ENCODE measurements at places on chromosomes 16 and 17.

- DNase-seq = peak; percentile 18
Measured at GRCh38 chr17:53837131-53837530, 14.4 kb downstream of the KIF2B start.

DNA sequence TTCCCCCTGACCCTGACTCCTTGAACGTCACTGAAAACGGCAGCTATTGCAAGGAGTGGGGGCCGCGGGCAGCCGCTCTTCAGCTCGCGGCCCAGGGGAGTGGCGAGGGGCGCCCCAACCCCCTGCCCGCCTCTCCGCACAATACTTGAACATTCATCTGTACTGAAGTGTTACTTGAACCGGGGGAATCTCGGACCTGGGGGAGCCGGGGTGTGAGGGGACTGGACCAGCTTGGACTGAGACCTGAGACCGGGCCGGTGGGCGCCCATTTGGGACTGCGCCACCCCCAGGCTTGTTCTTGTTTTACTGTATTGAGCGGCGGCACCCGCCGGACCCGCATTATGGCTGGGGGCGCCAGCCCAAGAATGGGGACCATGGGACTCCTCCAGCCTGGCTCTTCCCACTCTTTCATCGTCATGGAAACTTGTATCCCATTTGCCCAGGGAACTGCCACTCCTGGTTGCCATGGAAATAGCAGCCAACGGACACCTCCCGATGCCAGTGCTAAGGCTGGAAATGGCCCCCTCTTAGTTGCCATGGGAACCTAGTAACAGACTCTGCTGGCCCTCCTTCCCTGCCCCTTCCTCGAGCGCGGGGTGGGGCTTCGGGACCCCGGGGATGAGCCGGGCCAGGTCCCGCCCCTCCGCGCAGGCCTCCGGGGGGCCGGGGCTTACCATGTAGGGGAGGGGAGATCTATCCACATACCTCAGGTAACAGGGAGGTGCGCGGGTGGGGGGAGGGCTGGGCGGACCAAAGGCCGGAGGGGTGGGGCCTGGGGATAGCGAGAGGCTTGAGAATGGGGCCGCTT, 805 bp upstream of the ORAI3 start:
- peak; percentile 97 for DNase-seq

GRCh38 chr17:38914741-38915638, 10.4 kb upstream of the LASP1NB start:
- no peak for DNase-seq

- DNase-seq = no peak
Measured at GRCh38 chr16:86025706-86026105, 126.7 kb downstream of the IRF8 start.

- no peak for DNase-seq
Measured at GRCh38 chr16:51359141-51359955, 208.3 kb upstream of the SALL1 start.

DNA sequence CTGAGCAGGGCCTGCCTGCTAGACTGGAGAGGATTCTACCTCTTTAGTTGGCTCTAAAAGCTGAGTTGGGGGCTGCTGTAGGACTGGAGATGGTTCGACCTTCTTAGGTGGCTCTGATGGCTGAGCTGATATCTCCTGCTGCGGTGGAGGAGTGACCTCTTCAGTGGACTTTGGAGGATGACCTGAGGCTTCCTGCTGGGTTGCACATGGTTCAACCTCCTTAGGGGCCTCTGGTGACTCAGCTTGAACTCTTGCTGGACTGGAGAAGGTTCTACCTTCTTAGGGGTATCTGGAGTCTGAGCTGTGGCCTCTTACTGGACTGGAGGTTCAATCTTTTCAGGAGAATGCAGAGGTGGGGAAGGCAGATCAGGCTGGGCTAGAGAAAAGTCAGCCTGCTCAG, 48.9 kb upstream of the TMEM97 start:
- no peak for DNase-seq

- DNase-seq = no peak
Measured at GRCh38 chr17:60167065-60167741, 17.4 kb downstream of the CA4 start.

DNA sequence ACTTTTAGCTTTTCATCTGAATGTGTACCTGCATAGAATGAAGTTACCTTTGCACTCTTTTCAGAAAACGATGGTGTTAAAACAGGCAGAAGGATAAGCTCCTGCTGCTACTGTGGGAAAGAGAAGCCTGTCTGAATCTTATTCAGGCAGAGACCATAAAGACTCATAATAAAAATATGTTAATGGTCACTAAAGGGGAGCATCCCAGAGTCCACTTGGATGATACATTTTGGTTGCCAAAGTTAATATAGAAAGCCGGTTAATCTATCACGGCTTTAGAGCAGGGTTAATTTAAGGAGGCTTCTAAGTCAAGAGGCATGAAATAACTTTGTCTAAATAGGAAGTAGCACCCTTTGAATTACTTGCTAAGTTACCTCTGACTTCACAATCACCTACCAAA, 2.9 kb downstream of the MARCHF10 start:
- no peak for DNase-seq

GRCh38 chr17:9865586-9865985, 39.5 kb downstream of the RCVRN start:
- no peak for DNase-seq

DNA sequence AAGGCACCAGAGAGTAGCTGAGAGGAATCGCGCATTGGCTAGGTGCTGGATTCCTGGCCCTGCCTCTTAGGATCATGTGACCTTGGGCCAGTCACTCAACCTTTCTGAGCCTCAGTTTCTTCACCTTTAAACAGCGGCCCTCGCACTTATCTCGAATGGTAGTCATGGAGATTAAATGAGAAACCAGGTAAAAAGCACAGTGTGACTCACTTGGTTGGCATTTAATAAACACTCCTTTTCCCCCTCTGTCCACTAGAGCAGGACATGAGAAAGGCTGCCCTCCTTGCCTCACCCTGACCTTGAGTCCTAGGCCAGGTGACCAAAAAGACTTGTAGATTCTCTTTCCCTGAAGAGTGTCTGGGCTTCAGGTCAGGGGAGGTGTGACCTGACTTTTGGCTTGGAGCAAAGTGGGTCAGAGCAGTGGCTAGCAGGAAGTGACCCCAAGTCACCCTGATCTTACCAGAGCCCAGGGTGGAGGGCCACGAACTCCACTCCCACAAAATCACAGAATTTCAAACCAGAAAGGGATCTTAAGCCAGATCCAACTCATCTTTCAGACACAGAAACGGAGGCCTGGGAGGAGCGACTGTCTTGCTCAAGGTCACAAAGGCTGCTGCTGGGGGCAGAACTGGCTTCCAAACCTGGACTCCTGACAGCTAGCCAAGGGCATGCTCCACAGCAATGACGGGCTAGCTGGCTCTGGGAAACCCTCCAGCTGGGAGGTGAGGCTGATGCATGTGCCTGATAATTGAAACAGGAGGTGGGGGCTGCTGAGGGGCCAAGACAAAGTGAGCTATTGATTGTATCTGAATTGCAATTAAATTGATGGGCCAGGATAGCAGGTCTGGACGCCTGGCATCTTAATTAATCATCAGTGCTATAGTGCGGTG, 65.2 kb downstream of the PIPOX start:
- no peak for DNase-seq

DNA sequence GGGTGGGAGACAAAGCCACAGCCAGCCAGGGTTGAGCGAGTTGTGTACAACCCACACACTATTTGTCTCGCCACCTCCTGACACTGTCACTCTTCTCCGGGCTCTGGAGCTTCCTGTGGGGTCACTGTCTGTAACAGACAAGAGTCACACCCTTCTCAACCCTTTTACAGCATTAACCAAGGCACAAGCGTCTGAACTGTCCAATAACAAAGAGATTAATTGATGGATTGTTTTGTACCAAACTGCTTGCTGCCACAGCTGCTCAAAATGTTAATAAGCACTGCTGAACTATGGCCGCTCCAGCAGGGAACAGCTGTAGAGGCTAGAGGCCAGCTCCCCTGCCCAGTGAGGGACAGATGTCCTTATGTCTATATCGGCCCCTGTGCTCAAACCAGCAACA, 25.2 kb upstream of the HYDIN start:
- no peak for DNase-seq

DNA sequence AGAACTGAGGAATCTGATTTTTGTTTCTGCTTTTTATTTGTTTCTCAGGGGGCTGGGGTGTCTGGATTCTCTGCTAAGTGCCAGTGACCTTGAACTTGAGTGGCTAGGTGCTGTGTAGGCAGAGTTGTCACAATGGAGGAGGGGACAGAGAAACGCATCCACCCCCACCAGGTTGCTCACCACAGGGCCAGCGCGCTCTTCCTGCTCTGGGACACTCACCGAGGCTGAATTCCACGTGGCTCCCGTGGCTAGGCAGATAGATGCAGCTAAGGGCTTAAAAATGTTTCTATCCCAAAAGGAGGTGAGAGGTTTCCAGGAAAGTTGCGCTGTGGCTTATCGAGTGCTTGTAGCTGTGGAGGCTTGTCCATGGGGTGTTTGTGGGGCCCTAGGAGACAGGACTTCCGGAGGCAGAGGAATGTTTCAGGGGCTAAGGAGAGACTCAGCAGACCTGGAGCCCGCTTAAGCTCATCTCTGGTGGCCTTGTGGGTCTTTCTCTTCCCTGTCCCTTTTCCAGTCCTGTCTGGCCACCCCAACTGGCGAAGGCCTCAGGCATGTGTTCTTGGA, 36.8 kb downstream of the ADCY7 start:
- no peak for DNase-seq

DNA sequence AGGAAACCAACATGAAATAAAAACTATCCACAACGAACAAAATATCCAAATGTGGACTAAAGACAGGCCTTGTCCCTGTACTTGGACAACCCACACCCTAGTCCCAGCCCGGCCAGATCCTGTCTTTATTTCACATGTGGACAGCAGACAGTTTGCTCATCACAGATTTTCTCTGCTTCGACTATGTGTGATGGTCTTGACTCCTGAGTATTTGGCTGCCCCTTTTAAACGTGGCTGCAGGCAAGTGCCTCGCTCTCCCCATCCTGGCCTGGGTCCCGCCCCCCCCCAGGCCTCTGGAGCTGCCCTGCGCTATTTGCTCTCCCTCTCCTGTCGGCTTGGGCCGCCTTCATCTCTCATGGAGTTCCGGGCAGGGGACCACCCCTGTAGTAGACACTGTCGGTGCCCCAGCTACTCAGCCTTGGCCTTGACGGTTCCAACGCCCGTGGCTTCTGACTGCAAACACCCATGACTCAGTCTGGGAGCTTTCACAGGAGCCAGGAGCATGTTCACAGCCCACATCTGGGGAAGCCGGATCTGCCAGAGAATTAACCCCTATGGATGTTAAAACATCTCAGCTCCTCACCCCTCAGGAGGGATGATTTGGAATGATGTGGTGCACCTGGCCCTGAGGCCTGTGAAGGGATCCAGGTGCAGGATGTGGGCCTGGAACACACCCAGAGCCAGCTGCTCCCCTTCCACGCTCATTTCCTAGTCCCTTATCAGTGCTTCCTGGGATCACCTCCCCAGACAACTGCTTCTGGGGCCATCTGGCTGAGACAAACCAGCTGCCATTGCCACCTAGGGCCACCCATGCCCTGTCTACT, 229.7 kb upstream of the RPL38 start:
- DNase-seq = no peak

DNA sequence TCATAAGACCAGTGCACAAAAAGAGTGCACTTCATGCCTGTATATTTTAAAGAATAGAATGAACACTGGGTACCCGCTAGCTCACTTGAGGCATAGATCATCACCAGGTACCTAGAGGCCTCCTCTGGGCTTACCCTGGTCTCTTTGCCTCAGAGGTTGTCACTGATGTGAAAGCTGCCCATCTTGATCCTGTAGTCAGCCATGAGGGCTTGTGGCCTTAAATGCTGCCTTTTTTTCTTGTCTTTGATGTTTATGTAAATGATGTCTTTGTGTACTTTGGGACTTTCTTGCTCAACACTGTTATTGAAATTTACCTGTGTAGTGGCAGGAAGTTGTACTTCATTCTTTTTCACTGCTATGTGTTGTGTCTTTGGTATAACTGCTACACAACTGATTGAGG, 26.8 kb upstream of the SLC5A10 start:
- no peak for DNase-seq

DNA sequence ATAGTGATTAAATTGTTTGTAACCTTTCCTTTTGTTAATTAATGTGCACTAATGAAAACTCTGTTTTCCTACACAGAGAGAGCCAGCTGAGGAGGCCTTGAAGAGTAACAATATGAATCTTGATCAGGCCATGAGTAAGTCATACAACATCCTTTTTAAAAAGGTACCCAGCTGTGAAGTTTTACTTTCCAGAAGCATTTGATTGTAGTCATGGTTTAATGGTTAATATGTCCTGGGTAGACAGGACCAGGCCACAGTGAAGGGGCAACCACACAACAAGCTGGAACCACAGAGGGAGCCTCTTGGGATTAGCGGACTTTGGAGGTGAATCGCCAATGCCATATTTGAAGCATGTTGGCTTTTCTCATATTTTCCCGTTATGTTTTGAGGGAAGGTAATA, 55.6 kb downstream of the TMC6 start:
- no peak for DNase-seq

DNA sequence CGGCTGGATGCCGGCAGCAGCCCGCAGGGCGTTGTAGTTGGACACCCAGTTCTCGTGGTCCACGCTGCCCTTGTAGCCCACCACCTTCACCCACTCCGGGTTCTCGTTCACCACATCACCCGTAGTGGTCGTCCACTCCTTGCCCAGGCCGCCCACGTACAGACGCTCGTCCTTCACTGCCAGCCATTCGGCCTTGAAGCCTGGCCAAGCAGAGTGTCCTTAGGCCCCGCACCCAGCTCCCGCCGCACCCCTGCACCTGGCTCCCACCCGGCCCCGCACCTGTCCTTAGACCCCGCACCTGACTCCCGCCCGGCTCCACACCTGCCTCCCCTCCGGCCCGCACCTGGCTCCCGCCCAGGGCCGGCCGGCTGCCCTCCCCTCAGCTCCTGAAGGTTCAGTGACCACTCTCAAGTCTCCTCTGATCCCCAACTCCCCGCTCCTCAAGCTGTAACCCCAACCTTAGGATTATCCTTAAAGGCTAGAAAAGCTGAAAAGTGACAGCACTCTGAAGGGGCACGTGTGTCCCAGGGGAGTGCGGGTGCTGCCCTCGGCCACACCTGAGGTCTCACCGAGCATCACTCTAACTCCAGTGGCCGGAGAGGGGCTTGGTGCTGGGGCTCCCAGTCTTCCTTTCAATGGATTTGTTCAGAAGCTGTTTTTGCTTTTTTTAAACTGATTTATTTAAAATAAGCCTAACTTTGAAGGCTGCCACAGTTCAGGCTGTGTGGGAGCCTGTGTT, 14.4 kb downstream of the CANT1 start:
- DNase-seq = no peak

DNA sequence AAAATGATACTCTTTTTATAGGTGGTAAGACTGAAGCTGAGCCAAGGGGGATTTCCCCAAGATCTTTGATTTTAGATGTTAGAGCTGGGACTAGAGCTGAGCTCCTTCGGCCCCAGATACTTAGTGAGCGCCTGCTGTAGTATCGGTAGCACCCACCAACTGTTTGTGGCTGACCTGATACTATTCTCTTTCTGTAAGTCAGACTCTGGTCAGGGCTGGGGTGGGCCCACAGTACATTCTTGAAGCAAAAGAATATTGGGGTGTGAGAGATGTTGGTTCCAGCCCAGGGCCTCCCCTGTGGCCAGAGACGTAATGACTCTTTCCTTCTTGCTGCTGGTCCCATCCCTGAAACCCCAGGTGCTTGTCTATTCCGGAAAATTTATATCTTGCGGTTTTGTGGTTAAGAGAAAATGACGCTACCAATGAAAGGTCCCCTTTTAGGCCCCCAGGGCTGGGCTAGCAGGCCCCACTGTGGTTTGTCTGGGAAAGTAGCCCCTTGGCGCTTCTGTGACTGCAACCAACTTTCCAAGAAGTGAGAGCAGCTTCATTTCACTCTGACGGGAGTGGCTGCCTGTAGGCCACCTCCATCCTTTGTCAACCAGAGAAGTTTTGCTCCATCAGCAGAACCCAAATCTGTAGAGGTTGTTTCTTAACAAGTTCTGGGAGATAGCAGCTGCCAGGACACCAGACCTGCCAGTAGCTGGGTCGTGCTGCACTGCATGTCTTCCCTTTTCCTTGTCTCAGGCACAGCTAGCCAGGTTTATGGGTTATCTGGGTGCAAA, 86.4 kb upstream of the LGALS9 start:
- DNase-seq = no peak
